ENCODE measurements at places on chromosomes 7 and 10.
A peak's percentile ranks its signal among the peaks of the same experiment; 100 is the strongest.

DNA sequence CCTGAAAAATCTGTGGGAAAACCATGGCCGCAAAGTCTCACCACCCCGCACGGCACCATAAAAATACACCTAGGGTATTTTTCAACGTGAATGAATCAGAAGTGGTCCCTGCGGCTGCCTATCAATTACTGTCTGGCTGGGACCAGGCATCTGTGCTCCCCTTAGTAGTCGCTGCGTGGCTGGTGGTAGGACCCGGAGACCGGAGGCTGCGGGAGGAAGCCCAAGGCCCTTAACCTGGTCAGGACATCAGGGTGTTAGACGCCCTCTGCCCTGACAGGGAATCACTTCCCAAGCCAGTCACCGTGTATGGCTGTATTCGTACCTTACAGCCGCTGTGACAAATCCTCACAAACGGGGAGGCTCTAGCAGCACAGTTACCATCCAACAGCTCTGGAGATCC lies 141.5 kb upstream of the PPP2R2D start:
- peaks cover 2% of the 10 kb centered on the region for H3K36me3 ChIP-seq
- H3K4me3 ChIP-seq: no peak overlapping the region
- H3K27me3 ChIP-seq: peaks cover 21% of the 10 kb centered on the region
- DNase-seq: no peak
- no peak overlapping the region for H3K27ac ChIP-seq
- peaks cover 6% of the 10 kb centered on the region for H3K4me1 ChIP-seq

- H3K27ac ChIP-seq: no peak overlapping the region
- peaks cover under 1% of the 10 kb centered on the region for H3K36me3 ChIP-seq
- H3K27me3 ChIP-seq: peaks cover 5% of the 10 kb centered on the region
- no peaks in the 10 kb centered on the region for H3K4me1 ChIP-seq
- no peak for DNase-seq
These were observed 55.6 kb downstream of the ARHGAP22 start for GRCh38 chr10:48549236-48549635.

GRCh38 chr10:132549371-132549770 lies 11.8 kb downstream of the INPP5A start:
- no peak for DNase-seq
- H3K27ac ChIP-seq: no peak overlapping the region
- peaks cover 1% of the 10 kb centered on the region for H3K36me3 ChIP-seq
- peak overlapping the region; percentile 14 for H3K4me3 ChIP-seq

DNA sequence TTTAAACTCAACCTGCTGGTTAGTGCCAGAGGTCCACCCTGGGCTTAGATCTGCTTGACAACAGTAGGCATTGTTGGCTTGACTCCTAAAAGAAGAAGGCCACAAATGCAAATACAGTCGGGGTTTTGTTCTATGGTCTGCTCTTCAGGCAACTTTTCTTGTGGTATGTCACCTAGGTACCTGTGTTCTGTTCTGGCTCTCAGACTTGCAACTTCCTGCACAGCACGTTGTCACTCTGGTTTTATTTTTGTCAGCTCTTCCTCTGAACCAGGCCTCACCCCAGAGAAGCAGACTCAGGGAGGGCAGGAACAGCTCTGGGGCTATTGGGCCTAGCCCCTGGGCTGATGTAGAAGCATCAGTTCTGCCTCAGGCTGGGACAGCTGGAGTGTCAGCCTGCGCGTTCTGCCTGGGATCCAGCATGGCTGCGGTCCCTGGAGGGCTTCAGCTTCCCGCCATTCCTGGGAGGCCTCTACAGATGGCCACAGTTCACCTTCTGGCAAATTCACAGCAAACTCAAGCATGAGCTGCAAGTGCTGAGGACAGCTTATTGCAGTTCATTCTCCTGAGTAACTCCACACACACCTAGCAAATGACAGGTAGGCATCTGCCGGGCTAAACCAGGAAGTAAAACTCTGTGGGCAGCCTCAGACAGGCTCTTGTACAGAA lies 11.0 kb upstream of the PDCD4 start:
- H3K4me3 ChIP-seq: peak overlapping the region; percentile 57
- peak overlapping the region; percentile 96 for H3K27ac ChIP-seq
- DNase-seq: no peak
- no peaks in the 10 kb centered on the region for H3K27me3 ChIP-seq

DNA sequence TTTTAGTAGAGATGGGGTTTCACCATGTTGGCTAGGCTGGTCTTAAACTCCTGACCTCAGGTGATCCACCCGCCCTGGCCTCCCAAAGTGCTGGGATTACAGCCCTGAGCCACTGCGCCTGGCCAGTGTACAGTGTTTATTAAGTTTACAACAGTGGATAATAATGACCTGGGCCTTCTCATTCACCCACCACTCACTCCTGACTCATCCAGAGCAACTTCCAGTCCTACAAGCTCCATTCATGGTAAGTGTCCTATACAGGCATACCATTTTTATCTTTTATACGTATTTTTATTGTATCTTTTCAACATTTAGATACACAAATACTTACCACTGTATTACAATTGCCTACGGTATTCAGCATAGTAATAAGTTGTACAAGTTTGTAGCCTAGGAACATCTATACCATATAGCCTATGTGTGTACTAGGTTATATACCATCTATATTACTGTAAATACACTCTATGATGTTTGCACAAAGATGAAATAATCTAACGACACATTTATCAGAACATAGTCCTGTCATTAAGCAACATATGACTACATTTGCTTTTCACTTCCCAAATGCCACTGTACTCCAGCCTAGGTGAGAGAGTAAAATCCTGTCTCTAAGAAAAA lies 17.1 kb downstream of the HOXA1 start:
- no peak overlapping the region for H3K4me3 ChIP-seq
- no peak overlapping the region for H3K27ac ChIP-seq
- H3K36me3 ChIP-seq: no peaks in the 10 kb centered on the region
- DNase-seq: no peak
- H3K4me1 ChIP-seq: peaks cover 3% of the 10 kb centered on the region
- H3K27me3 ChIP-seq: no peaks in the 10 kb centered on the region

- peaks cover 4% of the 10 kb centered on the region for H3K4me1 ChIP-seq
- H3K36me3 ChIP-seq: no peaks in the 10 kb centered on the region
- no peak for DNase-seq
- no peak overlapping the region for H3K4me3 ChIP-seq
- H3K27me3 ChIP-seq: peaks cover 15% of the 10 kb centered on the region
- H3K27ac ChIP-seq: no peak overlapping the region
These were observed 2.9 kb downstream of the FOXI2 start for GRCh38 chr10:127739908-127740307.

DNA sequence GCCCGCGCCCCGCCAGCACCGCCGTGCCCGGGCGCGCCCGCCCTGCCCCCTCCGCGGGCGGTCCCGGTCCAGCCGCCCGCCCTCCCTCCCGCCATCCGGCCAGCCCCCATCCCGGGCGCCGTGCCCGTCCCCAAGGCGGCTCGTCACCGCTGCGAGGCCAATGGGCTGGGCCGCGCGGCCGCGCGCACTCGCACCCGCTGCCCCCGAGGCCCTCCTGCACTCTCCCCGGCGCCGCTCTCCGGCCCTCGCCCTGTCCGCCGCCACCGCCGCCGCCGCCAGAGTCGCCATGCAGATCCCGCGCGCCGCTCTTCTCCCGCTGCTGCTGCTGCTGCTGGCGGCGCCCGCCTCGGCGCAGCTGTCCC lies at the start of gene HTRA1:
Gene HTRA1, plus strand, starts transcription at position 187 of the 362 bp plus-strand sequence. Its CDS starts 100 bp downstream, at position 287.
- peaks cover 16% of the 10 kb centered on the region for H3K27me3 ChIP-seq
- H3K27ac ChIP-seq: no peak within 1 kb of the TSS
- H3K36me3 ChIP-seq: no peaks in the 10 kb centered on the region
- DNase-seq: no peak
- peaks cover 3% of the 10 kb centered on the region for H3K4me1 ChIP-seq

GRCh38 chr10:1644191-1644711 lies 93.1 kb downstream of the ADARB2 start:
- no peak for DNase-seq
- H3K27me3 ChIP-seq: peaks cover 17% of the 10 kb centered on the region
- no peak overlapping the region for H3K27ac ChIP-seq
- peaks cover 11% of the 10 kb centered on the region for H3K4me1 ChIP-seq
- no peaks in the 10 kb centered on the region for H3K36me3 ChIP-seq
- H3K4me3 ChIP-seq: no peak overlapping the region

GRCh38 chr7:157675427-157675927 lies 338.7 kb downstream of the DNAJB6 start:
- H3K36me3 ChIP-seq: no peaks in the 10 kb centered on the region
- H3K27ac ChIP-seq: no peak overlapping the region
- no peak for DNase-seq
- H3K27me3 ChIP-seq: peaks cover 9% of the 10 kb centered on the region
- no peak overlapping the region for H3K4me3 ChIP-seq

GRCh38 chr7:98329100-98329790 lies 47.8 kb downstream of the BRI3 start:
- H3K27me3 ChIP-seq: peaks cover 13% of the 10 kb centered on the region
- DNase-seq: no peak
- no peak overlapping the region for H3K4me3 ChIP-seq

- no peak for DNase-seq
- no peaks in the 10 kb centered on the region for H3K4me1 ChIP-seq
- H3K27ac ChIP-seq: no peak overlapping the region
- no peak overlapping the region for H3K4me3 ChIP-seq
These were observed 408.7 kb downstream of the REEP3 start for GRCh38 chr10:63929831-63930467.

DNA sequence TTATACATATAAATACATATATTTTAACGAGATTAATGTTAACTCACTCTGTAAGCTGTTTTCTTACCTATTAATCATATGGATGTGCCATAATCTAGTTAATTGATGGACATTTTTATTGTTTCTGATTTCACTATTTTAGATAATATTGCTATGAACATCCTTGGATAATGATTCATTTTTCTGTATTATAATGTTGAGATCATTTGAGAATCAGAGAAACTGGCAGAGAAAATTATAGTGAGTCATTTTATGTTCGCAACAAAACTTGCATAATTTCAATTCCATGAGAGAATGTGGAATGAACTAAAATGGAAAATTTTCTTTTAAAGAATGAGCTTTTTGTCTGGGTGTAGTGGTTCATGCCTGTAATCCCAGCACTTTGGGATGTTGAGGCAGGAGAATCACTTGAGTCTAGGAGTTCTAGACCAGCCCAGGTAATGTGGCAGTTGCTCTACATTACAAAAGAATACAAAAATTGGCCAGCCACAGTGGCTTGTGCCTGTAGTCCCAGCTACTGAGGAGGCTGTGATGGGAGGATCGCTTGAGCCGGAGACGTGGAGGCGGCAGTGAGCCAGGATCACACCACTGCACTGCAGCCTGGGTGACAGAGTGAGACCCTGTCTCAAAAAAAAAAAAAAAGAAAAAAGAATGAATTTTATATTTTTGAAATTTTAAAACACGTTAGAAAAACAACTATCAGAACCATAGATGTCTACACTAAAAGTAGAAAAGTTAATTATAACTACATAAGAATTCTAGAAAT lies 40.5 kb downstream of the PAPSS2 start:
- peaks cover 2% of the 10 kb centered on the region for H3K27me3 ChIP-seq
- H3K4me1 ChIP-seq: no peaks in the 10 kb centered on the region
- no peak overlapping the region for H3K27ac ChIP-seq
- DNase-seq: no peak
- no peaks in the 10 kb centered on the region for H3K36me3 ChIP-seq

DNA sequence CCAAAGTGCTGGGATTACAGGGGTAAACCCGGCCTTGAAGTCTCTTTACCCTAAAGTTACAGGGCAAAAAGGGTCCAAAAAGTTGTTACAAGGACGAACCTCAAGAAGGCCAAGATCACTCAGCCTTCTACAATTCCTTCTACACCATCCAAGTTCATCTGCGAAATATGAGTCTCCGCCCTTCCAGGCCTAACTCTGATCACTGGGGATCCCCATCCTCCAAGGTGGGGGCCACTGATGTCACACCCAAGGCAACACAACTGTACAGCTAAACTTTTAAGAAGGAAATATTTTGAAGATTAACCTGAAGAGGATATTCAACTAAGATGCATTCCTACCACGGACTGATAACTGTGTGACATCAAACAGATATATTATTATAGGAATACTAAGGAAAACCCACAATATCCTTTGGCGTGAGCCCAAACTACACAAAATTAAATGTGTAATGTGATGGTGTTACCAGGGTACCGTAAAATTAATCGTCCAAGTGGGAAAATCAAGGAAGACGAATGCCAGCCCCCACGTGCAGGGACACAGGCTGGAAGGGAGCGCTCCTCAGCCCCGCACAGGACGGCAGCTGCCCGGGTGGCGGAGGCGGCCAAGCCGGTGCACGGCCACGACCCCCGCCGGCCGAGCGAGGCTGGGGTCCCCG lies 1.0 kb downstream of the PAXIP1 start:
- H3K27me3 ChIP-seq: no peaks in the 10 kb centered on the region
- peaks cover 3% of the 10 kb centered on the region for H3K36me3 ChIP-seq
- no peak overlapping the region for H3K4me3 ChIP-seq
- DNase-seq: peak; percentile 6
- peaks cover 10% of the 10 kb centered on the region for H3K4me1 ChIP-seq

DNA sequence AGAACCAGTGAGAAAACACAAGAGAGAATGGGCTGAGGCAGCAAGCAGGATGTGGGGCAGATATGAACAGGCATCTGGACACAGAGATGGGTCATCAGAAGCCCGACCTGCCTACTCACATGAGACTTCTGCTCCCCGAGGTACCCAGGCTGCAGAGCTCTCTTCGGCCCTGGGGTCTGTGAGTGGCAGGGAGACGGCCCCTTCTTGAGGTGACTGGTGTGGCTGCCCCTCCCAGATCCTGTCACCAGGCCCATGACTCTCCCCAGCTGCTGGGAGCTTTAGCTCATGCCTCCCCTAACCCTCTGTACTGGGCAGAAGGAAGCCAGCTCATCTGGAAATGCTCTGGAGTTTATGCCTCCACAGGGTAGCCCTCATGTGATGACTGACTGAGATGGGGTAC lies 157.6 kb upstream of the PCBD1 start:
- no peak for DNase-seq
- peaks cover 3% of the 10 kb centered on the region for H3K4me1 ChIP-seq
- H3K27me3 ChIP-seq: peaks cover 22% of the 10 kb centered on the region
- H3K4me3 ChIP-seq: no peak overlapping the region
- no peak overlapping the region for H3K27ac ChIP-seq

- no peaks in the 10 kb centered on the region for H3K4me1 ChIP-seq
- no peaks in the 10 kb centered on the region for H3K36me3 ChIP-seq
- peaks cover 1% of the 10 kb centered on the region for H3K27me3 ChIP-seq
- no peak overlapping the region for H3K4me3 ChIP-seq
- no peak for DNase-seq
- no peak overlapping the region for H3K27ac ChIP-seq
These were observed 34.7 kb upstream of the NFE2L3 start for GRCh38 chr7:26117142-26117807.

- H3K4me1 ChIP-seq: no peaks in the 10 kb centered on the region
- DNase-seq: no peak
- no peaks in the 10 kb centered on the region for H3K27me3 ChIP-seq
These were observed 73.0 kb downstream of the UBE3C start for GRCh38 chr7:157211690-157212089.

GRCh38 chr7:26326211-26326610 lies 34.5 kb downstream of the SNX10 start:
- no peak overlapping the region for H3K4me3 ChIP-seq
- H3K27ac ChIP-seq: no peak overlapping the region
- peaks cover 33% of the 10 kb centered on the region for H3K36me3 ChIP-seq
- H3K4me1 ChIP-seq: peaks cover 40% of the 10 kb centered on the region

GRCh38 chr7:140034421-140034820 lies 28.3 kb downstream of the PARP12 start:
- H3K27ac ChIP-seq: no peak overlapping the region
- H3K36me3 ChIP-seq: peaks cover 49% of the 10 kb centered on the region
- no peak for DNase-seq
- H3K4me3 ChIP-seq: no peak overlapping the region

GRCh38 chr7:2086229-2086628 lies 146.5 kb downstream of the MAD1L1 start:
- no peak for DNase-seq
- peaks cover 14% of the 10 kb centered on the region for H3K36me3 ChIP-seq
- no peaks in the 10 kb centered on the region for H3K27me3 ChIP-seq
- H3K27ac ChIP-seq: no peak overlapping the region
- peaks cover 5% of the 10 kb centered on the region for H3K4me1 ChIP-seq
- no peak overlapping the region for H3K4me3 ChIP-seq
